ENCODE measurements at places on chromosomes 6 and 20.

- DNase-seq, result no peak
These were observed 897.8 kb downstream of the EPHA7 start for GRCh38 chr6:92521553-92521952.

DNA sequence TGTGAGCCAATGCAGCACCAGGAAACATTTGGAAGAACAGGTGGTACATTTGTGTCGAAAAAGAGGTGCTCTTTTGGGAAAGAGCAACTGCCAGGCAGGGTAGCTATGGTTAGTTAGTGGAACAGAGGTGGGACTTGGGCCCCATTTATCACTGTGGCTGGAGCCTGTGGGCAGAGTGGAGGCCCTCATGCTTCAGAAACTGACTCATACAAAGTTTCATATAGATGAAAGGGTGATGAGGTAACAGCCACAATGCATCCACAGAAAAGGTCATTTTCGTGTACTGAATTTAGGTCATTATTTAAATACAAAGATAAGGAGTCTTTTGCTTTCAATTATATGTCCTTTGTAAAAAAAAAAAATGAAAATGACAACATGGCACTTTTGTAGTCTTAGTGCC lies 76.4 kb upstream of the HS3ST5 start:
- DNase-seq, result peak; percentile 14

DNA sequence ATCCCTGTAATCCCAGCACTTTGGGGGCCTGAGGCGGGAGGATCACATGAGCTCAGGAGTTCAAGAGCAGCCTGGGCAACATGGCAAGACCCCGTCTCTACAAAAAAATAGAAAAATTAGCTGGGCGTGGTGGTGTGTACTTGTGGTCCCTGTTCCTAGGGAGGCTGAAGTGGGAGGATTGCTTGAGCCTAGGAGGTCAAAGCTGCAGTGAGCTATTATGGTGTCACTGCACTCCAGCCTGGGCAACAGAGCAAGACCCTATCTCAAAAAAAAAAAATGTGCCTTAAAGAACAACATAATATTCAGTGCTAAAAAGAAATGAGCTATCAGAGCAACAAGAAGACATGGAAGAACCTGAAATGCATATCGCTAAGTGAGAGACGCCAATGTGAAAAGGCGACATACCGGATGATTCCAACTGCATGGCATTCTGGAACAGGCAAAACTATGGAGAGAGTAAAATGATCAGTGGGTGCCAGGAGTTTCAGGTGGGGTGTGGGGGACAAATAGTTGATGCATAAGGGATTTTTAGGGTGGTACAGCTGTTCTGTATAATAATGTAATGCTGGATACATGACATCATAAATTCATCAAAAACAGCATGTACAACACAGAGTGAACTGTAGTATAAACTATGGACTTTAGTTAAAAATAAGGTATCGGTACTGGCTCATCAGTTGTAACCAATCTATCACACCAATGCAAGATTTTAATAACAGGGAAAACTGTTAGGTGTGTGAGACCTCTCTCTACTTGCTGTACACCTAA lies 80.8 kb downstream of the GMPR start:
- DNase-seq, result no peak

DNA sequence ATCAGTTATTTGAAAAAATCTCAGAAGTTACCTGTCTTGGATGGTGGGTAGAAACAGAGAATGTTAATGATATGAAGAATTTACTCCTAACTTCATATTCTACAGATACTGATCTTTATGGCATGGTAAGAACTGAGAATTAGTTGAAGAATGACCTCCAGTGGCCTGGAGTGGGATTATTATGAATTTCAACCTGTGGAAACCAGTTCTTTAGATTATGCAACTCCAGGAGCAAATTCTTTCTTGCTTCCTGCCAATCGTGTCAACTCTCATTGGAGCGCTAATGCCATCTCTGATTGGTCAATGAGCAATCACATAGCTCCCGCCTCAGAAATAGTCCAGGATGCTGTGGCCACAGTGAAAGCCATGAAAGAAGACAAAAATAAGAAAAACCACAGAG lies 40.6 kb downstream of the LYRM2 start:
- DNase-seq, result peak; percentile 86

DNA sequence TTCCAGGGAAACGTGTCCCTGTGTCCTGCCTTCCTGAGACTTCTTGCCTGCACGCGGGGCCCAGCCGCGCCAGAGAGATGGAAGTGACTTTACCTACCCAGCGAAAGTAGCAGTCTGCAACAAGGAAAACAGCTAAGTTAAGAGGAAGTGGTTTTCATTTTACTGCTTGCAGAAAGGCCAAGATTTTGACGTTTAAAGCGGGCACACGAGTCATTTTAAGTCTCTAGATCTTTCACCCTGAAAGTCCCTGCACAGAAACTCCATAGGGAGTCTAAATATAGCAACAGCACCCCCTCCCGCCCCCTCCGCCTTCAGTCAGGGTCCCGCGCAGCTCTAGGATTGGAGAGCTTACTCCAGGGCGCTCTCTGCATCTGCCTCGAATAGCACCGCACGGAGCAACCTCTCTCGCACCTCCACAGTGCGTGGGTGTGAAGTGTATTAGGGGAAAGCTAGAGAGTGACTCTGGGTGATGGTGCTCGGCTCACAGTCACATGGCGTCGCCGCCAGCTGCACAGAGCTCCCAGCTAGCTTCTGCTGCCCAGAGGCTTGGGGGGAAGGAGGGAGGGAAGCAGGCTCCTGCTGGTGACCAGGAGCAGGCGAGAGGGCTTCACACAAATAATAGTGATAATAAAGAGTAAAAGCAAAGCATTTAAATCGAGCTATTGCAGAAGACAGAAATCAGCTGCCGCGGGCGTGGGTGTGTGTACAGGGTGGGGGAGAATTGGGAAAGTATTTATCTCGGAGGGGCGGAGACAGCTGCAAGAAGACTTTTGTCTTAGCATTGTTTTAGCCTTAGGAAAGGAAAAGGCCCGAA lies 1.8 kb upstream of the KCNQ5 start:
- peak; percentile 81 for DNase-seq

GRCh38 chr6:21078497-21078896 lies 515.1 kb upstream of the SOX4 start:
- no peak for DNase-seq

GRCh38 chr6:8803181-8803760 lies 367.9 kb upstream of the SLC35B3 start:
- no peak for DNase-seq

- DNase-seq, result no peak
These were observed 69.4 kb downstream of the LAMA4 start for GRCh38 chr6:112184951-112185350.

- DNase-seq, result peak; percentile 64
These were observed 51.3 kb upstream of the REV3L start for GRCh38 chr6:111534231-111534751.

DNA sequence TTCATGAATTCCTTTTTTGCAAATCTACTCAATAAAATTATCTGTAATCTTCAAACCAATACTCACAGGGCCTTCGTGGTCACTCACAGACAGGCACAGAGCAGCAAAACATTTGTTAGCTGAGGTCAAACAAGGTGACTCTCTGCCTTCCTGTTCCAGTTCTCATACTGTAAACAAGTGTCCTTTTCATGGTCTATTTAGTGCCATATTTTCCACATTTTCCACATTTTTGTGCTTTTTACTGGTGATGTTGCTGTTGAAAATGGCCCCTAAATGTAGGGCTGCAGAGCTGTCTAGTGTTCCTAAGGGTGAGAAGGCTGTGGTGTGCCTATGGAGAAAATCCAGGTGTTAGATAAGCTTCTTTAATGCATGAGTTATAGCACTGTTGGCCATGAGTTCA lies 133.1 kb upstream of the COL21A1 start:
- DNase-seq, result no peak

- DNase-seq, result no peak
These were observed 236.5 kb downstream of the GMPR start for GRCh38 chr6:16474772-16475493.

DNA sequence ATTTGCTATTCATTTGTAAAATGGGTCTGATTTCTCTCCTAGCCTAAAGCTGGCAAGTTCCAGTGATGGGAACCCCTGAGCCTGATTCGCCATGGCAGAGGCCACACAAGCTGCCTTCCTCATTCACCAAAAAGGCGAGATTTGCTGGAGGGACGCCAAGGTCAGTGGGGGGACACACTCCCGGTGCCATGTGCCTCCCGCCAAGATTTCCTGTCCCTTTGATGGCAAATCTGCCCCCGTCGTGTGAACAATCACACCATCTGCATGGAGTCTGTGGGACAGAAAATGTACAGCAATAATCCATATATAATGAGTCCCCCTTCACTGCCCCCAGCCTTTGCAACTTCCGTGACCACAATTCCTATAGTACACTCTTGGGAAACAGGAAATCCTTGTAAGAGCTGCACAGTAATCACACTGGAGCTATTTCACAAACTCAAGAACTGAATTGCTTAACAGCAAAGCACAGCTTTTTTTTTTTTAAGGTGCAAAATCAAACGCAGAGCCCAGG lies 15.7 kb upstream of the IGF2R start:
- no peak for DNase-seq

DNA sequence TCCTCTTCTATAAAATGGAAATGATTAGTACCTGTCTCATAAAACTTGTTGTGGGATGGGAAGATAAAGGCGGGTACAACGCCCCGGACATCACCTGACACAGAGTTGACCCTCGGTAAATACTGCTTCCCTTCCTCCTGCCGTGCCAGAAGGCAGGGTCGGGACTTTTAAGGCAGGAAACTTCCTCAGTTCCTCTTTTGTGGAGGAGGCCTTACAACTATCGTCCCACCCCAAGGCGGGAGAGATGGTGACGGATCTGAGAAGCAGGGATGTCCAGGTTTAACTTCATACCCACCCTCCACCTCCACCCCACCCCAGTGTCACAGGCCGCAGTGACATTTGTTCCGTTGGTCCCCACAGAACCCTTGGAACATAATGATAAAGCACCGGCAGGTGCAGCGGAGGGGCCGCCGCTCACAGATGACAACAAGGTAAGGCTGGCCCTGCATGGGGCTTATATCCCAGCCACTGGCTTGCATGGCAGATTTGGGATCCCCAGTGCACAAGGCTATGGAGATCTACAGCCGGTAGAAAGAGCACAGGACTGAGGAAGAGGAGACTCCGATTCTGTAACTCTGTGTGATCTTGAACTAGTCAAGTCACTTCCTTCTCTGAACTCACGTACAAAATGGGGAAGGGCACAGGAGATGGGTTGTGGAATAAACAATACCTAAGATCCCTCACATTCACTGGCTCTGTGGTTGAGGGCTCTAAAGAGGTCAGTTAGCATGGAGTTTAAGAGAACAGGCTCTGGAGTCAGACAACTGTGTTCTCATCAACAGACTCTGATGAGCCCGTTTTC lies 764 bp downstream of the DNTTIP1 start:
- DNase-seq, result peak; percentile 66

DNA sequence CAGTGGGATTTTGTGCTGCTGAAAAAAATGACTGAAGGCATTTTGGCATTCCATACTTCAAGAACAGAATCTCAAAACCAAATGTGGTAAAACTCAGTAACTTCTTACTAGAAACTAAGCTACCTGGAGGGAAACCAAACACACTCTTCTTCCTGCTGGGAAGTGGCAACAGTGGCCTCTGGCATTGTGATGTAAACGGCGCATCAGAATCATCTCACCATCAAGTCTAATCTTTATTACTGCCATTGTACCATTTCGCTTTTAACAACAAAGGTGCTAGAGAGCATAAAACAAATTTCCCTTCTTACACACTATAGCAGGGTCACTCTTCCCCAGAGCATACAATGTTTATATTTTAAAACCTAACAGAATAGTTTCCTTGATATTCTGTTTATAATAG lies 101.6 kb upstream of the CEP162 start:
- no peak for DNase-seq

DNA sequence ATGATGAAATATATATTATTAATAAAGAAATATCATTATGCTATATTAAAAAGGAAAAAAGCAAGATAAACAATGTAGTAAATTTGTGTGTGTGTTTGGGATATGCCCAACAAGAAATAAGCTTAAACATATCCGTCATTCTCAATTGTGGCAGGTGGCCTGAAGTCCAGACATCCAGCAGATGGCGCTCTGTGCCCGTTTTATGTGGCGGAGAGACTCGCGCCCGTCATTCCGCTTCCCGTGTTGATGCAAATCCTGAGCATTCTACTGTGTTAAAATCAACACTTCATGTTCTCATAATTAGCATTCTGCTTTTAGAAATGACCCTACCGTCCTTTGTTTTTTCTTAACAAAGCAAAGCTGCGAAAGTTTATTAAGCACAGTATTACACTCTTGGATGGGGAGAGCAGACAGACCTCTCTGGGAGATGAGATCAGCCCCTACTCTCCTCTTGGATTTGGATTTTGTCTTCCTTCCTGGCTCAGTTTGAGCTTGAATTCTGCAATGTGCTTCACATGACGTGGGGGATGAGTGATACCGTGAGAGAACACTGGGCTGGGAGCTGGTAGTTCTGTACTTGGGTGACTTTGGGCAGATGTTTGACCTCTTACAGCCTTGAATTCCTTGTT lies 125.8 kb downstream of the MCHR2 start:
- DNase-seq, result peak; percentile 83
